ENCODE measurements at places on chromosomes 11 and 22. TPM values are rescaled to one million over a fixed set of nuclear protein-coding genes. Genes with fewer than 3 reads are reported as not detected.

- no peak for DNase-seq
Measured at GRCh38 chr22:43047605-43048004, 32.7 kb upstream of the PACSIN2 start.

GRCh38 chr11:14977101-14977880 is 5.1 kb upstream of the CALCA start:
- no peak for DNase-seq

DNA sequence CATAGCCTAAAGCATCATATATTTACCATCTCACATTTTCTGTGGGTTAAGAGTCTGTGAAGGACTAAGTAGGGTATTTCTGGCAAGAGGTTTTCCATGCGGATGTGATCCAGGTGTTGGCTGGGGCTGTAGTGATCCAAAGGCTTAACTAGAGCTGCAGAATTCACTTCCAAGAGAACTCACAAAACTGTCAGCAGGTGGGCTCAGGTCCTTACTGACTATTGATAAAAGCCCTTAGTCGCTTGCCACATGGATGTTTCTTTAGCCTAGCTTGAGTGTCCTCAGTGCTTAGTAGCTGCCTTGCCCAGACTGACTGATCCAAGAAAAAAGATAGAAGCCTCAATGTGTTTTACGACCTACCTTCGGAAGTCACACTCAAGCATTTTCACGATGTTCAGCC is 250.8 kb downstream of the CNTN5 start:
- DNase-seq, result no peak

OMP gene
- not detected for polyA plus RNA-seq

DNA sequence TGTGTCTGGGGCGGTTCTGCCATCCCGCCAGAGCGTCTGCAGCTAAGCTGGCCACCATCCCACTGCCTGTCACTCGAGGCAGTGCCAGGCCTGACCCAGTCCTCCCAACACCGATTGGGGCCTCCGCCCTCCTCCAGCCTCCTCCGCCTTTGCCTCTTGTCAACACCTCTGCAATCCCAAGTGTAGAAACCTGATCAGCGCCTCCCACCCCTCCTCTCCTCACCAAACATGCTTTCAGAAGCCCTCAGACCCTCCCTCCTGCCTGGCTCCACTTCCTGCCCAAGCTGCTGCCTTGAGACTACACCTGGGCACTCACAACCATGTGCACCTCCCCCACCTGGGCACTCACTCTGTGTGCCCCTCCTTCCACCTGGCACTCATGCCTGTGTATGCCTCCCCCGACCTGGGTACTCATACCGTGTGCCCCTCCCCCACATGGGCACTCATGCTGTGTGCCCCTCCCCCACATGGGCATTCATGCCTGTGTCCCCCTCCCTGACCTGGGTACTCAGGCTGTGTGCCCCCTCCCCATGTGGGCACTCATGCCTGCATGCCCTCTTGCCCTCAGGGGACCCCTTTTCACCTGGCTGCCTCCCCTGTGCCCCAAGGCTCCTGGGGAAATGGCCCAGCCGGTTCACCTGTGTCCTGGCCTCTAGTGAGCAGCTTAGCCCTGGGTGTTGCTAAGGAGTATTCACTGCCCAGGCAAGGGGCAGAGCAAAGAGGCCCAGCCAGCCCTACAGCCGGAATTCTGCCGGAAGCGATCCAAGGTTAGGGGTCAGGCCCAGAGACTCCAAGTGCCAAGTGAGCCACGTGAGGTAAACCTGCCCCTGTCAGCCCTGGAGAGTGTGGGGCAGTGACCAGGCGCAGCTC is 5.5 kb upstream of the IFITM10 start:
- no peak for DNase-seq

GRCh38 chr11:30424321-30424720 is 101.4 kb downstream of the ARL14EP start:
- no peak for DNase-seq

KRTAP5-8 gene
- not detected for polyA plus RNA-seq

GRCh38 chr11:70924108-70924507 is 328.3 kb downstream of the SHANK2 start:
- no peak for DNase-seq

DNA sequence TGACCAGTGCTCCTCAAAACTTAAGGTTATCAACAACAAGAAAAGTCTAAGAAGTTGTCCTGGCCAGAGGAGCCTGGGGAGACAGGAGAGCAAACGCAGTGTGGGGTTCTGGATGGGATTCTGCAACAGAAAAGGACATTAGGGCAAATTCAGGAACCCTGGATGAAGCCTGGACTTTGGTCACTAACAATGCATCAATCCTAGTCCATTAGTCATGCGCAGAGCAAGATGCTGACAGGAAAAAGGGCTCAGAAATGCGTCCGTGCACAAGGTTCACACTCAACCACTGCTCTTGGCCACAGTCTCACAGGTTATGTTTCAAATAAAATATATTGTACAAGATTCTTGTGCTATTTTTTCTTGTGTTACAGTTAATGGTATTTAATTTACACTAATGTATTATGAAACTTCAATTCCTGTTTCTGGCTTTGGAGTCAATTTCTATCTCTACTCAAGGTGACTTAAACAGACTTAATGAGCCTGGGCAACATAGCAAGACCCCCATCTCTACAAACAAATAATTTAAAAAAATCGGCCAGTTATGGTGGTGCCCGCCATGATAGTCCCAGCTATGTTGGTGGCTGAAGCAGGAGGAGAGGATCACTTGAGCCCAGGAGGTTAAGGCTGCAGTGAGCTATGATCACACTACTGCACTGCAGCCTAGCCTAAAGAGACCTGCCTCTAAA is 13.6 kb downstream of the GNB1L start:
- DNase-seq, result no peak

- DNase-seq, result peak; percentile 56
Measured at GRCh38 chr11:65571940-65572339, 398 bp upstream of the FAM89B start.

GRCh38 chr11:70662691-70663098 is 264.4 kb downstream of the CTTN start:
- no peak for DNase-seq

F2 gene
- polyA plus RNA-seq, result 0.10 TPM

TMPRSS5 gene
- polyA plus RNA-seq, result 0.27 TPM

DNA sequence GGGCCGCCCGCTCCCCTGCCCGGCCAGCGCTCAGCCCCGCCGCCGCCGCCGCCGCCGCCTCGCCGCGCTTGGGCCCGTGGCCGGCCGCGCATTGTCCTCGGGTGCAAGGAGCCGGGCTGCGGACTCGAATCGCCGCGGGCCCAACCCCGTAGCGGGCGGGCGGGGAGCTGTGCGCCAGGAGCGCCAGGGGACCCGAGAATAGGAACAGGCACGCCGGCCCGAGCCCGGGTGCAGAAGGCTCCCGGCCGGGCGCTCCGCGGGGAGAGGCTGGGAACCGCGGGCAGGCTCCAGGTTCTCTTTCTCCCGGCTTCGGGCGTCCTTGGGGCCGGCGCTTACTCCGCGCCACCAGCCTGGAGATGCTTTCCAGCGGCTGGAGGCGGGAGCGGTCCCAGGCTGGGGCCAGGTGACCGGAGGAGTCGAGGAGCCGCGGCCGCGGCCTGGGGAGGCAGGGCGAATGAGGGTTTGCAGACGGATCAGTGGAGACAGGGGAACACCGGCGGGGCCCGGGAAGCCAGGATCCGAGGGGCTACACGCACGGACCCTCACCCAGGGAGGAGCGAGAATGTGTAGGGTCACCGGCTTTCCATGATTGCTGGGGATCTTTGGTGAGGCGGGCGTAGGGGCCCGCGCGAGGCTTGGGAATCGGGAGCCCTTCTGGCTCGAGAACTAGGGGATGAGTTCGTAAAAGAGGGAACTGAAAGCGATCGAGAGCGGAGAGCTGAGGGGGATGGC is 726 bp downstream of the PKNOX2 start:
- DNase-seq, result peak; percentile 59

GRCh38 chr11:2213890-2214526 is 42.4 kb upstream of the TH start:
- no peak for DNase-seq

GRCh38 chr11:117580866-117581265 is 216.2 kb downstream of the DSCAML1 start:
- DNase-seq, result no peak

DNA sequence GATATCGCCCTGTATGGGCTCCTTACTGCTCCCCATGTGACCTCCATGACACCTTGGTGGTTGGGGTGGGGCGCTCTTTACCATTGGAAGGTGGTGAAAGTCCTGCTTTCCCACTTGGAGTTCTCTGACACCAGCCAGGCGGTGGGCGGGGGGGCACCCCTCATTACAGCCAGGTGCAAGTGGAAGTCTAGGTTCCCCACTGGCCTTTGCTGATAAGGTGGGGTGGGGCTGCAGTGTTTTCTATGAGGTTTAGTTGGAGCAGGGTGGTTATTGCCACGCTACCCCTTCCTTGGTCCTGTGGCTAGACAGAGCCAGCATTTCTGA is 5.5 kb upstream of the SLC37A2 start:
- DNase-seq, result no peak

SCGB2A2 gene
- polyA plus RNA-seq, result not detected

MUC6 gene
- 0.02 TPM for polyA plus RNA-seq

- DNase-seq, result no peak
Measured at GRCh38 chr11:11916981-11917399, 75.2 kb downstream of the USP47 start.

GRCh38 chr22:28397306-28397705 is 282.3 kb downstream of the TTC28 start:
- DNase-seq, result no peak

GRCh38 chr11:133243832-133244231 is 288.5 kb downstream of the OPCML start:
- no peak for DNase-seq

DNA sequence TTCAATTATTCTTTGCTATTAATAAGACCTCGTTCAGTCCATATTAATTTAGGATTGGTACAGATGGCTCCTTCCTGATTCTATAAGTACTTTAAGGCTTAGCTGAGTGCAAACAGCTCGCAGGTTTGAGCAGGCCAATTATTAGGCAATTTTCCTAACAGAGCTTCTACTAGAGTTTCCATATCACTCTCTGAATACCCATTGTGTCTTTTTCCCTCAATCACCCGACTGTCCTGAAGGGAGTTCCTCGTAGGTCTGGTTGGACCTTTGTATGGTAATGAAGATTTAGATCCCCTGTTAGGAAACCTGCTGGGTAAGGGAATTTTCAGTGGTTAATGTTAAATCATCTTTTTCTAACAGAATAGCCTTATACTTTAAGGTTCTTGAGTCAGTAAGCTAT is 61.1 kb downstream of the ARHGAP42 start:
- no peak for DNase-seq

DNA sequence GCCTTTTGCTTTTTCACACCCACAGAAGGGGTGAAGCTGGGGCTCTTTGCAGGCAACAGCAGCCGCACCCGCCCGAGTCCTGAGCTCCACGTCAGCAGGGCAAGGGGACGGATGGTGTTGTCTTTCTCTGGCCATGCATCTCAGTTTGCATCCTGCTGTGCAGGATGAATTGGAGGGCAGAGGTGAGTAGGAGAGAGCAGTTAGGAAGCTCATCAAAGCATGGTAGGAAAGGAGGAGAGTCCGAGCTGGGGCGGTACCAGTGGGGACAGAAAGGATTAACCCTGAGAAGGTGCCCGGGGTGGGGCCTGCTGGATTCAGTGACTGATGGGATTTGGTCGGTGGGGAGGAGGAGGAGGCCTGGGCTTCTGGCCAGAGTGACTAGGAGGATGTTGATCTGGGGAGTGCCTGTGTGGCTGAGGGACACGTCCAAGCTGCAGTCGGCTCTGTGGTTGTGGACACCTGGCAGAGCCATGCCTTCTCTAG is 14.6 kb downstream of the FAM83F start:
- DNase-seq, result no peak

GRCh38 chr11:73468590-73469161 is 92.5 kb downstream of the RELT start:
- DNase-seq, result no peak

DNA sequence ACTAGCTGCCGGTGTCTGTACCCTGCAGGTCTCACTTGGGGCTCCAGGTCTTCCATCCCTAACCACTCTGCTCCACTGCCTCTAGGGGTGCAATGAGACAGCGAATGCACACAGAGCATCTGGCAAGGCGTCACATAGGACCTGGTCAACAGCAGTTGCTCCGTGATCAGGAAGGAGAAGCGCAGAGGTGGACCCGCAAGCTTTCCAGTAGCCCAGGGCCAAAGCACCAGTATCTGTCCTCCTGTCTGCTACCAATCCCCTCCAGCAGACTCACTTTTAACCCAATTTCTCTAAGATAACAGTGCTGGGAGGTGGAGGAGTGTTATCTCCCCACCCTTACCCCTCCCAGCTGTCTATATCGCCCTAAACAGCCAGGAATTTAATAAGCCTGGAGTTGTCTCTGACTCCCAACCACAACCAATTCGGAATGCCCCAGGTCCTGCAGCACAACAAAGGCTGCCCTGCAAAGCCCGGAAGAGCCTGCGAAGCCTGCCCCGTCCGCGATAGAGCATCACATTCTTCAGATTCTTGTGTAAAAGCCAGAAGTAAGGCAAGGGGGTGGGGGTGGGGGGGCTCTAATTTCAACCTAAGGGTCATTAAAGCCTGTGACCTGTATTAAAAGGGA is 19.3 kb downstream of the MYH9 start:
- no peak for DNase-seq

KDM2A gene
- 34.1 TPM for polyA plus RNA-seq

OR52N4 gene
- polyA plus RNA-seq, result 0.50 TPM

- DNase-seq, result no peak
Measured at GRCh38 chr11:110526323-110526722, 96.6 kb downstream of the FDX1 start.

MMP27 gene
- 0.12 TPM for polyA plus RNA-seq

GRCh38 chr22:36619797-36620399 is 83.7 kb downstream of the CACNG2 start:
- no peak for DNase-seq

OR5L2 gene
- polyA plus RNA-seq, result not detected

DNA sequence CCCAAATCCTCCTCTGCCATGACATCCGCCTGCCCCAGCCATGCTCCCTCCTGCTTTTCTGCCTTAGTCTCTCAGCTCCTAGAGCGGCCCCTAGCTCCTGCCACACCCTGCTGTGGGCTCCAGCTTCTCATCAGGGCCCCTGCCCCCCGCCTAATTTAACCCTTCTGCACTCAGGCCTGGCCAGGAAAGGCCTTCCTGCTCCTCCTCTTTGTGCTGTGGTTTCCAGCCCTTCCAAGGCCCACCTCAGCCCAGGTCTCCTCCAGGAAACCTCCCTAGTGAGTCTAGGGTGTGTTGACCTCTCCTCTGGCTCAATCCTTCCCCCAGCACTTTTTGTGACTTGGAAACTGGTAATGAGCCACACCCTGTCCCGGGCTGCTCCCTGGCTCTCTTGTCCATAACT is 11.3 kb downstream of the PTPN5 start:
- no peak for DNase-seq

GRCh38 chr22:20131597-20131858 is at the start of gene ZDHHC8:
Gene ZDHHC8, plus strand, starts transcription at chr22:20131804. Its CDS starts 144 bp downstream, at chr22:20131948.
- peak; percentile 47 for DNase-seq

DNA sequence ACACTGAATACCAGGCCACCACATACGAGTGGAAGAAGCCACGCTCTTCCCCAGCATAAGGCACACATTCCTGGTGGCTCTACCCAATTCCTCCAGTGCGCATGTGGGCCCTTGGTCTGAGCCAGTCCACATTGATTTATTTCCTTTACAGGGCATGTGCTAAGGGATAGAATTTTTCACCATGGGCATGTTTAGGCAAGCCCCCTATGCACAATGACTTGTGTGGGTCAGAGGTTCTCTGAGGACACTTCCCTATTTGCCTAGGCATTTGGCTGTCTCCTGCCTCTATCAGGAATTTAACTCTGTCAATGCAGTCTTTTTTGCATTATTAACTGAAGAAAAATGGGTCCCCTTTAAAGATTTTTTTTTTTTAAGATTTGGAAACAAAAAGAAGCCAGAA is 718.1 kb downstream of the NTM start:
- DNase-seq, result no peak

CASP5 gene
- polyA plus RNA-seq, result not detected
